Activated CD4-positive, alpha-beta T cell treated with anti-CD3 and anti-CD28 coated beads, Interleukin-2, amount 10 ng/mL, durations not matched to agents 24 days and 14 days (primary cell): ENCODE measurements at places on chromosomes 6 and 20. TPM values are rescaled to one million over a fixed set of nuclear protein-coding genes. Genes with fewer than 3 reads are reported as not detected.

Gene CLPSL2
- total RNA-seq: not detected in 2 replicates

Gene DST
- total RNA-seq: 8.0 and 8.1 TPM in 2 replicates

Gene BTN1A1
- 0.07 TPM in 1 of 2 replicates, not detected in the other for total RNA-seq

Gene IBTK
- total RNA-seq: 37.2 and 37.7 TPM in 2 replicates

Gene PI3
- not detected in 2 replicates for total RNA-seq

Gene SAMD3
- 2.1 and 2.5 TPM in 2 replicates for total RNA-seq

Gene C2
- total RNA-seq: 0.30 and 0.43 TPM in 2 replicates

Gene CASS4
- 2.8 and 3.1 TPM in 2 replicates for total RNA-seq

Gene HLA-DQA1
- total RNA-seq: 3.6 and 4.0 TPM in 2 replicates

Gene BMP2
- total RNA-seq: 0.09 and 0.12 TPM in 2 replicates

Gene PRDM13
- 0.05 TPM in 1 of 2 replicates, not detected in the other for total RNA-seq

Gene CGAS
- 45.0 and 49.7 TPM in 2 replicates for total RNA-seq

Gene FLRT3
- total RNA-seq: not detected in 2 replicates

Gene OR2H2
- total RNA-seq: not detected in 2 replicates

Gene FERMT1
- 0.58 and 0.71 TPM in 2 replicates for total RNA-seq

Gene TBX18
- total RNA-seq: not detected in 2 replicates

Gene ATF6B
- total RNA-seq: 72.9 and 81.0 TPM in 2 replicates

Gene TMEM244
- total RNA-seq: not detected in 2 replicates

Gene PCSK2
- not detected in 2 replicates for total RNA-seq

Gene CCM2L
- not detected in 2 replicates for total RNA-seq

Gene SUMO4
- 10.1 and 10.9 TPM in 2 replicates for total RNA-seq

Gene DNAH8
- 0.02 TPM in 1 of 2 replicates, not detected in the other for total RNA-seq

Gene MRPS10
- 49.4 and 50.8 TPM in 2 replicates for total RNA-seq

Gene LAMA5
- total RNA-seq: 2.0 and 2.1 TPM in 2 replicates

Gene MATN4
- 1.2 and 1.5 TPM in 2 replicates for total RNA-seq

Gene BPI
- not detected in 2 replicates for total RNA-seq

Gene HSPA12B
- not detected in 2 replicates for total RNA-seq

Gene SLC22A2
- total RNA-seq: not detected in 2 replicates

Gene TRIM31
- total RNA-seq: 0.09 TPM in 1 of 2 replicates, not detected in the other

Gene SIRPD
- total RNA-seq: not detected in 2 replicates

Gene C6orf118
- total RNA-seq: not detected in 2 replicates

Gene DACT2
- total RNA-seq: 1.8 and 1.9 TPM in 2 replicates

Gene ITPA
- total RNA-seq: 102 and 103 TPM in 2 replicates

Gene KIAA1755
- not detected in 2 replicates for total RNA-seq
